ENCODE measurements at places on chromosomes 3 and 15.

- no peak for DNase-seq
Observed at GRCh38 chr3:184284696-184285095, 8.9 kb downstream of the ECE2 start.

- DNase-seq = no peak
Observed at GRCh38 chr15:96720251-96720650, 389.8 kb downstream of the NR2F2 start.

DNA sequence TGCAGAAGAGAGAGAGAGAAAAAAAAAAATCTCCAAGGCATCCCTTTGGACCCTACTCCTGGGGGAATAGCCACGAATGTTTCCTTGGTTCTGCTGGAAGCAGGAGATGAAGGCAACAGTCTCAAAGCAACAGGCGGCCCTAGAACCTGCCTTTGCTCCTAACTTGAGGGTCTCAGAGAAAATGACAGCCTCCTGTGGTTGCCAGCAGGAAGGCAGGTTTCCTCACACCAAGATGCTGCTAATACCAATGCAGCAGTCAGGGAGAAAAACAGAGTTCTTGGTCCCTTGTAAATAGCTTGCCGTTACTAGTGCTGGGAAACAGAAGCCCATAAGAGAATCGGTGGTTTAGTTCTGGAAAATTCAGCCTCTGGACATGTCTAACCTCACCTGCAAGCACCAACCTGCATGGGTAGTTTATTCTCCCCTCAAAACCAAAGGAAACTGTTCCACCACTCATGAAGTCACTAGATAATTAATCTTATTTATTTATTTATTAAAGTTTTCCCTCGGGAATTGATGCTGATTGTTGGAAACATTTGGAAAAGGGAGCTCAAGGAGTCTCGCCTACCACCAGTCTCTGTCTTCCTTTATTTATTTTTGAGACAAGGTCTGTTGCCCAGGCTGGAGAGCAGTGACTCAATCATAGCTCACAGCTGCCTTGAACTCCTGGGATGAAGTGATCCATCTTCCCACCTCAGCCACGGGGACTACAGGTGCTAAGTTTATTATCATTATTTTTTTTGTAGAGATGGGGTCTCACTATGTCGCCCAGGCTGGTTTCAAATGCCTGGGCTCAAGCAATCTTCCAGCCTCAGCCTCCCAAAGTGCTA lies 883 bp upstream of the FRMD4B start:
- DNase-seq = no peak

- DNase-seq = no peak
Observed at GRCh38 chr15:85563328-85563727, 182.9 kb downstream of the AKAP13 start.

- no peak for DNase-seq
Observed at GRCh38 chr3:108966773-108967172, 13.1 kb upstream of the GUCA1C start.

DNA sequence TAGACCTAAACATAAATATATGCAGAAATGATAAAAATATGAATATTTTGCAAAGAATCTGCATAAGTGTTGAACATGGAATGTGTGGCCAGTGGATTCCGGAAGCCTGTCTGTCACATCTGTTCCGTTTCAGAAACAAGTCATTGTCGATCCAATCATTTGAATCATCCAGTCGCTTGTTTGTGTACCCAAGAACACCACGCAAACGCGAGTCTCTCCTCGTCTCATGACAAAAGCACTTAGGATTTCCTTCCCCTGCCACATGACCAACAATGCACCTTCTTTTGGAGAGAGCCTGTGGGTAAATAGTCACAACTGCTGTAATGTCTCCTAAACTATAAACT lies 80.2 kb downstream of the FMN1 start:
- DNase-seq = no peak

GRCh38 chr3:64908251-64908685 lies 220.5 kb upstream of the ADAMTS9 start:
- DNase-seq = no peak

- DNase-seq = no peak
Observed at GRCh38 chr3:156812521-156813335, 13.4 kb upstream of the LEKR1 start.

GRCh38 chr3:126780666-126781065 lies 76.6 kb downstream of the CHCHD6 start:
- DNase-seq = no peak

- no peak for DNase-seq
Observed at GRCh38 chr3:181567311-181568075, 144.2 kb upstream of the SOX2 start.

- DNase-seq = no peak
Observed at GRCh38 chr3:152581951-152582350, 253.0 kb upstream of the P2RY1 start.

GRCh38 chr3:49500205-49500731 lies 30.2 kb downstream of the DAG1 start:
- no peak for DNase-seq

DNA sequence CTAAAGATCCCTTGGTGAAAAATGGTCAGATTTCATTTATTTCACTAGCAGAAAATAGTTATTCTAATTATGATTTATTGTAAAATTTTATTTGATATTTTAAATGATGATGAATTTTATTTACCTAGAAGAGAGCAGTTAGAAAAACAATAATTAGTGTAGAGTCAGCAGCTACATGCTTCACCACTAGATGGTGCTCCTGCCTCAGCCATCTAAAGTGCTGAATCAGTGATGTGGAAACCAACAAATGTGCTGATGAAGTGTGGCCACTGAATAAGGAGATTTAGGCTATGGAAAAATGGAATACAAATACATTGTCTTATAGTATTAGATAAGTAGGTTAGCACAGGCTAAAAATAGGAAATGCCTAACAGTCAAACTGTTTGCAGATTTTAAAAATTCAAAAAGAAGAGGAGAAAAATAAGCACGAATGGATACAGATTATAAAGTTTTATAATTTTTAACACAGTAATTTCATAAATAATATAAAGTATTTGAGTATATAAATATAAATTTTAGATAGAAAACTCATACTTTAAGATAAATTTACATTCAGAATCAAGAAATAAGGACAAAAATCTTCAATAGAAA lies 109.8 kb downstream of the PPP2R3A start:
- peak; percentile 68 for DNase-seq

- DNase-seq = peak; percentile 3
Observed at GRCh38 chr3:149813367-149814281, 609 bp downstream of the RNF13 start.

- no peak for DNase-seq
Observed at GRCh38 chr3:174278094-174278493, 581.0 kb upstream of the NAALADL2 start.

DNA sequence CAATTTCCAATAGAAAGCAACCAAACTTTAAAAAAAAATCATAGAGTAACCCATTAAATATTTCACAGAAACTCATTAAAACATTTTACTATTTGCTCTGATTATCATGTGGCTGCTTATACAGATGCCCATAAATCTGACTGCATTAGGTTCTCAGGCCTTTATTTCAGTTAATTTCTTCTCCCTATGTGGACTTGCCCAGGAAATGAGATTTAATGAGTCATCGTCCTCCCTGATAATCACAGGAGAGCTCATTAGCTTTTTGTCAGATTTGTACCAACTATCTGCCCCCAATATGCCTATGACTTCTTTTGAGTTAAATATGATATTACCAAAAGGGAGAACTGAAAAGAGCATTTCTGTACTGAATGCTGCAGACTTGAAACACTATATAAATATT lies 168.0 kb downstream of the FOXB1 start:
- DNase-seq = no peak

DNA sequence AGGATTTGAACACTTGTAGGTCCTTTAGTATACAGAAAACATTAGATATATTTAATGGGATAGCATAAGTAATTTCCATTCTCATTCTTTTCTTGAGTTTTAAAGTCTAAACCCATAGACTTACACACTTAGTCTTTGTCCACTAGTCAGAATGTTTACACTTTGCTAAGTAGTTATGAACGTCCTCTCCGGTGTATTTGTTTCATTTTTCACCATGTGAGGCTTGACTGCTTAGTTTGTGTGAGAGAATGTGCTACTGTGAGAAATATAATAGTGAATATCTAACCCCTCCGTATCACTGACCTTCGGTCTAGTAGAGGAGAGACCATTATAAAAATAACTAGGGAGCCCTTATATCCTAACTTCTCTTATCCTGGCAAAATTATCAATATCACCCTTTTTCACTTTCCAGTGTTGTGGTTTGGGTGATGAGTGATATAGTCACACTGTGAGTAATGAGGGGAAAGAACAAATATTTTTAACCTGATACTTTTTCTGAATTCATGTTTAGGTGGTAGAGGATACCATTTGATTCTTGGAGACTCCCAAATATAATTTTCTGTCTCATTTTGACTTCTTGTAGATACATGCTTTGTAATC lies 122.4 kb downstream of the UBE2E2 start:
- DNase-seq = no peak

GRCh38 chr3:110126065-110126464 lies 788.7 kb upstream of the DPPA4 start:
- no peak for DNase-seq

DNA sequence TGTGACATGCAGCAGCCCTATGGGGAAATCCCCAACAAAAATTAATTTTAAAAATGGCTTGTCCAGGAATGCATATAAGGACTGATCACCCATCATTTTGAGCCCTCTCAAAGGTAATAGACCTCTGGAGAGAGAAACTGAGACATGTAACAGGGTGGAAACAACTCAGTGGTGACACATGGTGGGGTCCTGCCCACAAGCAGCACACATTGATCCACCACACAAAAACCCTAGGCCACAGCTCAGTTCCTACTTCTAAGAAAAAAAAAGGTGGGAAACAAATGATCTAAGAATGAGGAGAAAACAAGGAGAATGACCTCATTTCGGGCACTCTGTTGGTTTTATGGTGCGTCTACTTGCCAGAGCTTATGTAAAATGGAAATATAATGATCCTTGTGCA lies 1.9 kb upstream of the SLC41A3 start:
- no peak for DNase-seq

GRCh38 chr15:70034141-70034540 lies 63.6 kb downstream of the TLE3 start:
- no peak for DNase-seq

DNA sequence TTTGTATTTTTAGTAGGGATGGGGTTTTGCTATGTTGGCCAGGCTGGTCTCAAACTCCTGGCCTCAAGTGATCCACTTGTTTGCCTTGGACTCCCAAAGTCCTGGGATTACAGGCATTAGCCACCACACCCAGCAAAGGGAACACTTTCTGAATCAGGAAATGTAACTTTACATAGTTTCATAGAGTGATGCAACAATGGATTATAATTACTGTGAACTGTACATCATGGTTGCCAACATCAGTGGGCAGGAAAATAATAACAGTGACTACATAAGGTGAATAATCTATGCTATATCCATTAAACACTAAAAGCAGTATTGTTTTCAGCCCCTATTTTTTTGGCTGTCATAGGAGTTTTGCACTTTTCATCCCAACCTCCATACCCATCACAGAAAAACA lies 5.0 kb upstream of the KPNA1 start:
- no peak for DNase-seq

DNA sequence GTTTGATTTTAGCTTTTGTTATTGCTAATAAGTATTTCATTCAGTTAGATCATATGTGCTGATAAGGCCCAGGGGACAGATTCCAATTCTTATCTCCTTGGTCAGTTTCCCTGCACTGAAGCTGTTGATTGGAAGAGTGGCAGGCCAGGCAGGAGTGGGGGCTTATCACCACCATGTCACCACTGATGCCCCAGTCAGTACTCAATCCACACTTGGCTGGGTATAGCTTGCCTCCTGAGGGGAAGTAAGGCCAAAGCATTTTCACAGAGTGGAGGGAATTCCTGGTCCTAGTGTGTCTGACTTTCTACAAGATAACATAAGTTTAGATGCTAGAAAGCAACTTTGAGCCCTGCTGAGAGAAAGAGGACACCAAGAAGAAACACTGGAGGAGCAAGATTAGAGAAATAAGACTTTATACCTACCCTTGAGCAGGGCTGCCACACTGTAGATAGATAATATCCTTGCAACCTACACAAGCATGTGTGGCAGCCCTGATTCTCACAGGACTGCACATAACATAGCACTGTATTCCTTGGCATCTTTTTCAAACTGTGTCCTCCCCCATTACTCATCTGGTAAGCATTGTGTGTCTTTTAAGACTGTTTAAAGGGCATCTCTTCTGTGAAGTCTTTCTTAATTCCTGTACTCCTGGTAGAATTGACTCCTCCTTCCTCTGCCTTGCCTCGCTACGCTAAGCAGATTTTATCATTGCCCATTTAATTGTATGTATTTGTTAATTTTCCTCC lies 24.3 kb downstream of the OXNAD1 start:
- no peak for DNase-seq

- DNase-seq = no peak
Observed at GRCh38 chr3:150521463-150521862, 24.8 kb downstream of the SERP1 start.

DNA sequence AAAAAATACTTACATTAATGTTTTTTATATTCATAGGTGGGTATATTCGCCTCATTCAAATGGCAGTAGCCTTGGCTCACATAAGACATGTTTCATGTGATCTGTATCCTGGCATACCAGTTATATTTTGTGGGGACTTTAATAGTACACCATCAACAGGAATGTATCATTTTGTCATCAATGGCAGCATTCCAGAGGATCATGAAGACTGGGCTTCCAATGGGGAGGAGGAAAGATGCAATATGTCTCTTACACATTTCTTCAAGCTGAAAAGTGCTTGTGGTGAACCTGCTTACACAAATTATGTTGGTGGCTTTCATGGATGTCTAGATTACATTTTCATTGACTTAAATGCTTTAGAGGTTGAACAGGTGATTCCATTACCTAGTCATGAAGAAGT lies 3.5 kb downstream of the PDE12 start:
- DNase-seq = no peak

DNA sequence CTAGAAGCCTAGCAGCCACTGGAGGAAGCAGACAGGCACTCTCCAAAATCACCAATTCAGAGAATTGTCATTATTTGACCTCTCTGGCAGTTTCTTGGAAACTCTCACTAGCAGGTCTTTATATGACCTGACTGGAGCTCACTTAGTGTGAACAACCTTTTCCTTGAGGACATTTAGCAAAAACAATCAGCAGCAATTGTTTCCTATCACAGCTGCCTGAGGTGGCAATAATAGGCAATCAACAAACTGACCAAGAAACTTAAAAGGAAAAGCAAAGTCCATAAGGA lies 162.4 kb upstream of the STT3B start:
- DNase-seq = no peak

DNA sequence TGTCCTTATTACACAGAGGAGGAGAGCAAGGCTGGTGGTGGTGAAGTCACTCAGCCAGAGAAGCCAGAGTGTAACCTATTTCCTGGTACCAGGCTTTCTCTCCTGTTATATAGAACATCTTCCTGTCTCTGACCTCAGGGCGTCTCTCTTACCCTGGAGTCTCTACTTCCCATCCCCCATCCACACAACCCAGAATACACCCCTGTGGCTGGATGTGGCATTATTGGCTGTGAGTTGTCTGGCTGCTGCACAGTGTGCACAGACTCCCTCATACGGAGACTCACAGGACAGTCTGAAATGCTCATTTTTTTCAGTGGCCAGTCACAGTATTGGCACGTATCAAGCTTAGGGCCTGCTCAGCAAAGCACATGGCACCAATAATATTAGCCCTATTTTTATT lies 8.6 kb downstream of the PODXL2 start:
- no peak for DNase-seq

- no peak for DNase-seq
Observed at GRCh38 chr15:69869881-69870505, 227.7 kb downstream of the TLE3 start.

All from effector CD4-positive, alpha-beta T cell (primary cell).